ENCODE measurements at places on chromosomes 4 and X.

GRCh38 chr4:112523008-112523721, 7.2 kb upstream of the NEUROG2 start:
- peak; percentile 61 for DNase-seq

DNA sequence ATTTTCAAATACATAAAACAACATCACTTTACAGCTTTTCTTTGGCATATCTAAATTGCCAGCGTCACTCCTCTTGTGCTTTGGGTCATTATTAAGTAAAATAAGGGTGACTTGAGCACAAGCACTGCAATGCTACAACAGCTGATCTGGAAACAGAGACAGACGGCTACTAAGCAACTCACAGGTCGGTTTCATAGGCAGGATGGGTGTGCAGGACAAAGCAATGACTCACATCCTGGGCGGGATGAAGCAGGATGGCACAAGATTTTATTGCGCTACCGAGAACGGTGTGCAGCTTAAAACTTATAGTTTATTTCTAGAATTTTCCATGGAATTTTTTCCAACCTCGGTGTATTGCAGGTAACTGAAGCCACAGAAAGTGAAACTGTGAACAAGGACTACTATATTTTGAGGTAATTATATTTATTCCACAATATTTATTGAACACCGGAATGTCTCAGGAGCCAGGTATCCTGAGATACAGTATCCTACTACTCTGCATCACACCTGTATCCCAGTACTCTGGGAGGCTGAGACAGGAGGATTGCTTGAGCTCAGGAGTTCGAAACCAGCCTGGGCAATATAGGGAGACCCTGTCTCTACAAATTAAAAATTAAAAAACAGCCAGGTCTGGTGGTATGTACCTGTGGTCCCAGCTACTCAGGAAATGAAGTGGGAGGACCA, 215.5 kb downstream of the APBB2 start:
- no peak for DNase-seq

- DNase-seq, result no peak
These were observed 111.3 kb downstream of the GATB start for GRCh38 chr4:151649479-151649878.

DNA sequence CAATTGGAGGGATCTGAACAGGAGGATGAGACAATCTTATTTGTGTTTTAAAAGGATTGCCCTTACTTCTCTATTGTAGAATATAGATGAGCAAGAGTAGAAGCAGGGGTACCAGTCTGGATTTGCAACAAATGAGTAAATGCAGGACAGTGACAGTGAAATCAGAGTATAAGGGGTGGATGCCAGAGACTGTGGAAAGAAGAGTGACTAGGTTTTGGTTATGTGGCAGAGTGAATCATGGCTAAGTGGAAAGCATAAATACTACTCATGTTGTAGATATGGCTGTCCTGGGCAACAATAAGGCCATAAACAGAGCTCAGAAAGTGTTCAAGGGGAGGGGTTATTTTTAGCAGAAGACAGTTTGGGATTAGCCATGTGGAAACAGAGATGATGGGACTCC, 6.0 kb upstream of the VSIG4 start:
- DNase-seq, result no peak

DNA sequence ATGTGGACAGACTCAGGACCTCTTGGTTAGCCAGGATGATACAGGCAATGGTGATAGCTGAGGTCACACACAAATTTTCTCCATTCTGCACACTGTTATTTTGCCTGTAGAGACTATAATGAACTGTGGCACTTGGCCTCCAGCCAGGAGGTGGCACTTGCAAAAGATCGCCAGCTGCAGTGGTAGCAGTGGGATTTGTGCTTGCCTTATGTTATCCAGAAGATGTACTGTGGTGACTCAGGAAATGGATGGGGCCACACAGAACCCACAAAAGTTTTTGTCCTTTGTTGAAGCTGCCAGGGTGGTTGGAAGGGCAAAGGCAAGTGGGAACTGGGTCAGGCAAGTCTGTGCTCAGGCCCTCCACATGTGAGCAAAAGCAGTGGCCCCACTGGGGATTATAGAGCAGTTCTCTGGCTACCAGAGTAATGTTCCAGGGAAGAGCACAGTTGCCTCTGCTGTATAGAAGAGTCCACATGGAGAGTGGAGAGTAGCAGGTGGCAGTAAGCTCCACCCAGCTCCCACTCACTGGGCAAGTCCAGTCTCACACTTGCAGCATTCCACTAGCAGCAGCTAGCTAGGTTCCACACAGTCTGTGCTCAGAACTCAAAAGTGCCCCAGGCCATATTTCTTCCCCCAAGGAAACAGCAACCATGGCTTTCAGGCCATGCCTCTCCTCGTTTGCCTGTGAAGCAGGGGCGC, 5.9 kb upstream of the C4orf17 start:
- no peak for DNase-seq

DNA sequence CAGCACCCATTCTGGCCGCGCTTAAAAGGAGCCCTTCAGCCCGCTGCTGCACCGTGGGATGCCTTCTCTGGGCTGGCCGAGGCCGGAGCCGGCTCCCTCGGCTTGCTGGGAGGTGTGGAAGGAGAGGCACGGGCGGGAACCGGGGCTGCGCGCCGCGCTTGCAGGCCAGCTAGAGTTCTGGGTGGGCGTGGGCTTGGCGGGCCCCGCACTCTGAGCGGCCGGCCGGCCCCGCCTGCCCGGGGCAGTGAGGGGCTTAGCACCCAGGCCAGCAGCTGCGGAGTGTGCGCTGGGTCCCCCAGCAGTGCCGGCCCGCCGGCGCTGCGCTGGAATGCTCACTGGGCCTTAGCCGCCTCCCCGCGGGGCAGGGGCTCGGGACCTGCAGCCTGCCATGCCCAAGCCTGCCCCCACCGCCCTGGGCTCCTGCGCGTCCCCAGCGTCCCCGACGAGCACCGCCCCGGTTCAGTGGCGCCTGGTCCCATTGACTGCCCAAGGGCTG, 111.3 kb downstream of the PCDH18 start:
- no peak for DNase-seq

DNA sequence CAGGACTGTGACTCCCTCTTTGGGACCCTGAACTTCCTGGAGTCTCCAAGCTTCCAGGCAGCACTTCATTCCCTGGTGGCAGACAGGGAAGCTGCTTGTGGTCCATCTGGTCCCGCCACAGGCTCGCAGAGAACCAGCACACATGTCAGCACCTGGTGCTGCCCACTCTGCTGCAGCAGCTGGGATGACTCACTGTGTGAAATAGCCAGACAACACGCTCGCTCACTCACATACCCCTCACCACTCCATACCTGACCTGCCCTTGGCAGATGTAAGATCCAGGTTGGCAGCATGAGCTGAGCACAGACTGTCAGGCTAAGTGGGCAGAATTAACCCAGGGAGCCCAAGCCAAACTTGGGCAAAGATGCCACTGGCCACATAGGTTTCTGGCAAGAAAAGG, 613.5 kb downstream of the PCDH18 start:
- DNase-seq, result no peak

- DNase-seq, result no peak
These were observed 76.0 kb upstream of the GIMD1 start for GRCh38 chr4:106444557-106444956.

DNA sequence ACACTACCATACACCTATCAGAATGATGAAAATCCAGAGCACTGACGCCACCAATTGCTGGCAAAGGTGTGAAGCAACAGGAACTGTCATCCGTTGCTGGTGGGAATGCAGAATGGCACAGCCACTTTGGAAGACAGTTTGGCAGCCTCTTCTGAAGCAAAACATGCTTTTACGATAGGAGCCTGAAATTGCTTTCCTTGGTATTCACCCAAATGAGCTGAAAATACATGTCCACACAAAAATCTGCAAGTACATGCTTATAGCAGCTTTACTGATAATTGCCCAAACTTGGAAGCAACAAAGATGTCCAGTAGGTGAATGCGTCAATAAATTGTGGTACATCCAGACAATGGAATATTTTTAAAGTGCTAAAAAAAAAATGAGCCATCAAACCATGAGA, 322.8 kb upstream of the FAT1 start:
- DNase-seq, result no peak

- no peak for DNase-seq
These were observed 170.9 kb downstream of the IL15 start for GRCh38 chr4:141807103-141807891.
